ENCODE measurements at places on chromosomes 4 and X. TPM values are rescaled to one million over a fixed set of nuclear protein-coding genes. Genes with fewer than 3 reads are reported as not detected.

Gene TECRL
- not detected for total RNA-seq

Gene FAT1
- not detected for total RNA-seq

Gene MTNR1A
- not detected for total RNA-seq

GRCh38 chr4:182826391-182826790 lies 90.8 kb downstream of the DCTD start:
- DNase-seq: no peak

DNA sequence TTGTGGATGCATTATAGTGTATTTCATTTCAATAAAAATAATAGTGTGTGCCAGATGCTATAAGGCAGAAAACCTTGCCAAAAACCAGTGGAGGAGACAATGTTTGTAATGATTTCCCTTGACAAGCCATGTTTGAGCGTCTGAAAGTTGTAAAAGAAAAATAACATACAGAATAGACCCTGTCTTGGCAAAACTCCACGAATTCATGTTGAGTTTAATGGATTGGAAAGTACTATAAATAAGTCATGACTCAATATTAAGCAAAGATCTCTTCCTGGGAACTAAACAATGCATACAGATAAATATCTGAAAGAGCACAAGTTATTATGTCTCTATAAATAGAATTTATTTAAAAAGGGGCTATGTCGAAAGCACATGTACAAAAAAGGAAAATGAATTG lies 543.5 kb downstream of the GABRG1 start:
- no peak for DNase-seq

DNA sequence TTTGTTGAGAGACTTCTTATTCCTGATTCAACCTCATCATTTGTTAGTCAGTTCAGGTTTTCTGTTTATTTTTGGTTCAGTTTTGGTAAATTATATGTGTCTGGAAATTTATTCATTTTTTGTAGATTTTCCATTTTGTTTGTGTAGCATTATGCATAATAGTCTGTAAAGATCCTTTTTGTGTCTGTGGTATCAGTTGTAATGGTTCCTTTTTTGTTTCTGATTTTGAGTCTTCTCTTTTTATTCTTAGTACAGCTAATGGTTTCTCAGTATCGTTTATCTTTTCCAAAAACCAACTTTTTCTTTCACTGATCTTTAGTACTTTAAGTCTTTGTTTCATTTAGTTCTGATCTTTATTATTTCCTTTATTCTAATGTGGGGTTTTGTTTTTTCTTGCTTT lies 61.4 kb downstream of the NWD2 start:
- DNase-seq: no peak

DNA sequence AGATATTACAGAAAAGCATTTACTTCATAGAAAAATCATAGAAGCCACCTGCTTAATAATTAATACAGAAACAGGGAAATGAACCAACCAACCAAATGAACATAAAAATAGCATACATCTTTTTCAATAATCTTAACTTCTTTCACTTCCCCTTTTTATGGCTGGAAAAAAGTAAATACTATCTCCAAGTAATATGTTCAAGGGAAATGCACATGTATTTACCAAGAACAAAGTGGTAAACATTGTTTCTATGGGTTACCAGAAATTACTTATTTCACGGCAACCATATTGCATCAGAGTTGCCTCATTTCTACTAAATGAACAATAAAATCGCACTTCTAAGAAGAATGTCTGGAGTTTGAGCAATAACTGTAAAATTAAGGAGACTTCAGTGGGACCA lies 321.3 kb downstream of the TMA16 start:
- DNase-seq: no peak

DNA sequence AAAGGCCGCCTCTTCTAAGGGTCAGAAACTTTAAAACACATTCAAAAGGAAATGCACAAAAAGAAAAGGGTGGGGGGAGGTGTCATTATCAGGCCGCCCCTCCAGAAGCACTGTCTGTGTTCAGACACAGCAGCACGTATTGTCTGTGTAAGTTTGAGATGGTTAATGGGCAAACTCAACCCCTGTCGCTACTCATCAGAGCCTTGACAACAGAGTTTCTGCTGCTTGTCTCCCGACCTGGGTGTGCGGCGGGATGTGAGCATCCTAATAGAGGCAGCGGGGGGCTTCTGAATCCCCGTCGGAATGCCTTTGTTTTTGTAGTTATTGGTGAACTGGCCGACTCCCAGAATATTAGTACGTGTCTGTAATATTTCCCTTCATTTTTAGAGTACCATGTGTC lies 158.9 kb downstream of the DCTD start:
- DNase-seq: no peak

DNA sequence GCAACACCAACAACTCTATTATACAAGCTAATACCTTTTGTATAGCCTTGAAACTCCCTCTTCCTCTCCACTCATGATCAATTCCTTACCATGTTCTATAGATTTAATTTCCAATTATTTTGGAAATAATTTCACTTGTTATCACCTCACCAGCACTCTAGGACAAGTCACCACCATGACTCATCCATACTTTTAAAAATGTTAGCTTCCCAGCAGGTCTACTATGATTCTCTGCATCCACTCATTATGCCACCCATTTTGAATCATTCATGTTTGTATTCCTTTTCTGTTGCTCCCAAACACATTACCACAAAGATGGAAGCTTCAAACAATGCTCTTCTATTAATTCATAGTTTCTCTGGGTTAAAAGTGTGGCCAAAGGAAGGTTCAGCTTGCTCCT lies 469.6 kb downstream of the PDGFC start:
- no peak for DNase-seq

Measured in naive thymus-derived CD4-positive, alpha-beta T cell (primary cell).